ENCODE measurements at places on chromosomes 5 and 9.

DNA sequence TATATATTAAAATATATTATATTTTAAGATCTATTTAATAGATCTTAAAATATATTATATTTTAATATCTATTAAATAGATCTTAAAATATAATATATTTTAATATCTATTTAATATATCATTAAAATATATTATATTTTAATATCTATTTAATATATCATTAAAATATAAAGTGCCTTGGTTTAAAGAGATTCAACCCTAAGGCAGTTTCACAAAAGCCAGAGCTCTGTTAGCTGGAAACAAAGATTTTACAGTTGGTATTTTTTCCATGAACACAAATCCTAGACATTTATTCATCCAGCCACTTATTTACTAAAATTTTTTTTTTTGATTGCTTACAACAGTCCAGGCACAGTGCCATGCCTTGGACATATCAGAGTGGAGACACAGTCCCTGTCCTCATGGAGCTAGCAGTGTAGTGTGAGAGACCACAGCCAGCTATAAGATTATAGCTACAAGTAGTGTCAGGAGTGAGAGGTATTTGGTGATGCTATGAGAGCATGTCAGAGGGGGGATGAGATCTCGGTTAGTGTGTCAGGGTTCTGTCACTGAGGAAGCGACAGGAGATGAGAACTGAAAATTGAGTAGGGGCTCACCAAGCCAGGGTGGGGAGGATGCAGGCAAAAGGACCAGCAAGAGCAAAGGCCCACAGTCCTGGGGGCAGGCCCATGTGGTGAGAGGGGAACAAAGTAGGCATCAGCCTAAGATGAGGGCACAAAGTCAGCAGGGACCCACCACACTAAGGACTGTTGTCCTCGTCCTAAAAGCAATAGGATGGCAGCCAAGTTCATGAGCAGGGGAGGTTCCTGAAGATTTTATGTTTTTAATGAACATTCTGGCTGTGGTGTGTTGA is 74.5 kb downstream of the FBXO38 start:
- no peak for DNase-seq

- no peak for DNase-seq
Measured at GRCh38 chr5:53219610-53220009, 110.1 kb upstream of the MOCS2 start.

DNA sequence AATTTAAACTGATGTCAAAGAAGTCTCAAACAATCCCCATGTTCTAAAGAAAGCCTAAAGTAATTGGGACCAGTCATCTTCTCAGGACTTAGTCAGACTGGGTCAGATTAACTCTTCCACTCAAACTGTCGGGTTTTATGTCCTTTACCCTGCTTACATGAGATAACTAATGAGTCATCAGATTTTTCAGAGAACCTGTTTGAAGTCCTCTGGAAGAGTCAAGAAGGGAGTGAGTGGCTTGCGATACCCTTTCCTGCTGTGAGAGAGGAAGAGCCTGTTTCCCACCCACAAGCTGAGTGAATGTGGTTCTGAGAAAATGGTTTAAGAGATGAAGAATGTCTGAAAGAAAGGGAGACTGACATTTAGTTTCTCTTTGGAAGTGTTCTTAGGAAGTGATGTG is 1866.7 kb upstream of the C9orf72 start:
- DNase-seq = no peak

DNA sequence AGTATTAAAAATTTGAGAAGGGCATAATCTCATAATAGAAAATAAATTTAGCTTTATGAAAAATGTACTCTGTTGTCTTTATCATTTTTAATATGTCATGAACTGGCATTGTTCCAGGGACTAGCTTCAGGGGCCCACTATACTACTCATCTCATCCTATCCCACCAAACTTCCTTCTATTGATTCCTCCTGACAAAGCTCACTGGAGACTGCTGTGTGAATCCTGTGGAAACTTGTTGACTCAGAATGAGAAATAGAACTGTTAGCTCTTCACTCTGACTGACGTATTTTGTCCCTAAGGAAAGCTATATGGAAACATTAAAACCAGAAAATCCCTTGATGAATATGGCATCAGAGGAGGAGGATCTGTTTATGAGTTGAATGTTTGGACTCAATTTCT is 29.8 kb upstream of the BNIP1 start:
- DNase-seq = no peak

GRCh38 chr9:78939311-78940065 is 632.3 kb upstream of the TLE4 start:
- no peak for DNase-seq

GRCh38 chr9:122446819-122447484 is 30.8 kb downstream of the OR1J1 start:
- DNase-seq = no peak

GRCh38 chr9:105690742-105691141 is 3.6 kb upstream of the TMEM38B start:
- no peak for DNase-seq

DNA sequence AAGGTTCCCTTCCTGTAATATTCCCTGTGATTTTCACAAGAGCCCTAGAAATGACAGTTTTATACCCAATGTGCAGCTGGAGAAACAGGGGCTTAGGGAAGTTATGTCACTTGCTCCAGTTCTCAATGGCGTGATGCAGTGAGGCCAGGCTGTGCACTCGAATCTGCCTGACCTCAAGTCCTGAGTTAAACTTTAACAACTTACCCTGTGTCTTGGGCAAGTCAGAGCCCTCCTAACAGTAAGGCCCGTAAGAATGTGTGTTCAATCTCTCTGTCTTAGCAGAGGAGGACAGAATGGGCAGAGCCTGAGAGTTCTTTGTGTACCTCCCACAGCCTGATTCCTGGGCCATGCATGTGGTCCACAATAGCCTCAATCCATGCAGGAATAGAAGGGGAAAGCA is 181.1 kb downstream of the TRIM32 start:
- no peak for DNase-seq

- no peak for DNase-seq
Measured at GRCh38 chr5:9335754-9336495, 209.9 kb downstream of the SEMA5A start.

DNA sequence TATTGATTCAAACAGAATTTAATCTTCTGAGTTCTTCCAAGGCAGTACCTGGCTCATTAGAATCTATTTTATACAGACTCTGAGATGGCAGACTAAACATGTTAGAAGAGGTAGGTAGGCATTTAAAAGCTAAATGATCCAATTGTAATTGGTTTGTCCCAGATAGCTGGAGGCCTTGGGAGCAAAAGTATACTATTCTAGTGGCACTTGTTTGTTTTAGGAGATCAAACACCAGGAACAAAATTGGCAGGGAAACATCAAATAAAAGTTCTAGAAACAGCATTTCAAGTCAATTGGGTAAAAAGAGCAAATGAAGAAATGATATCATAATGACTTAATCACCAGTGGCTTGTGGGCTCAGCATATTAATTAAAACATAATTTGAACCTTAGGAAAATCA is 521.4 kb downstream of the PRR16 start:
- DNase-seq = no peak

DNA sequence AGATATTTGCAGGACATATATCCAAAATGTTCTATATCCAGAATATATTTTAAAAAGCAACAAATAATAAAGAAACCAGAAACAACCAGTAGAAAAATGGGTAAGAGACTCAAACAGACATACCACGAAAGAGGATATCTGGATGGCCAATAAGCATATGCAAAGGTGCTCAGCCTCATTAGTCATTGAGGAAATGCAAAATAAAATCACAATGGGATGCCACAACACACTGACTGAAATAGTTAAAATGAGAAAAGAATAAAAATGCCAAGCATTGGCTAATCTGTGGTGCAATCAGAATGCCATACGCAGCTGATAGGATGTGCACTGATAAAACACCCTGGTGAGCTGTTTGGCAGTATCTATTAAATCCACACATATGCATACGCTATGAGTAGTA is 265.8 kb upstream of the ANKH start:
- DNase-seq = no peak

DNA sequence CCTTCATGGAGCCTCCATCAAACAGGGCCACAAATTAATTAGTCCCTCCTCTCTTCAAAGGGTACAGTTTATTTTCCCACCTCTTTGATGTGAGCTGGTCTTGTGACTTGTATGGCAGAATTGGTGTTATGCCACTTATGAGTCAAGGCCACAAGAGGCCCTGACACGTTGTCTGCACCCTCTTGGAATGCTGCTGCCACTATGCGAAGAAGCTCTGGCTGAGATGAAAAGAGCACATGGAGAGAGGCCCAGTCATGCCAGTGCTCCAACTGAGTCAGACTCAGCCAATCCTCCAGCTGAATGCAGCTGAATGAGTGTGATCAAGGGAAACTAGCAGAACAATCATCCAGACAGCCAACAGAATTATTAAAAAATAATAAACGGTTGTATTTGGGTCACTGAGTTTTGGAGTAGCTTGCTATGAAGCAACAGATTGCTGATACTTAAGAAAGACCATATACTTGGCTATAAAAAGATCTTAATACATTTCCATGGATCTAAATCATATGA is 128.3 kb downstream of the MARCHF11 start:
- DNase-seq = no peak

DNA sequence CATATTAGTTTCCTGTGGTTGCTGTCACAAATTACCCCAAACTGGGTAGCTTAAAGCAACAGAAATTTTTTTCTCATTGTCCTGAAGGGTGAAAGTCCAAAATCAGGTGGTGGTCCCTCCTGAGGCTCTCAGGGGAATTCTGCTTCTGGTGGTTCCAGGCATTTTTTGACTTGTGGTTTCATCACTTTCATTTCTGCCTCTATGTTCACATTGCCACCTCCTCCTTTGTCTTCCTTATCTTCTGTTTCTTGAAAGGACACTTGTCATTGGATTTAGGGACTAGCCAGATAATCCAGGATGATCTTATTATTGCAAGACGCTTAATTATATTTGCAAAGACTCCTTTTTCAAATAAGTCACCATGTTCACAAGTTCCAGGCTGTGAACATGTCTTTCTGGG is 43.2 kb downstream of the KCNMB1 start:
- DNase-seq = no peak

GRCh38 chr5:137506296-137506695 is 7.2 kb upstream of the SPOCK1 start:
- no peak for DNase-seq

GRCh38 chr5:162593881-162594280 is 526.3 kb downstream of the GABRG2 start:
- DNase-seq = no peak

DNA sequence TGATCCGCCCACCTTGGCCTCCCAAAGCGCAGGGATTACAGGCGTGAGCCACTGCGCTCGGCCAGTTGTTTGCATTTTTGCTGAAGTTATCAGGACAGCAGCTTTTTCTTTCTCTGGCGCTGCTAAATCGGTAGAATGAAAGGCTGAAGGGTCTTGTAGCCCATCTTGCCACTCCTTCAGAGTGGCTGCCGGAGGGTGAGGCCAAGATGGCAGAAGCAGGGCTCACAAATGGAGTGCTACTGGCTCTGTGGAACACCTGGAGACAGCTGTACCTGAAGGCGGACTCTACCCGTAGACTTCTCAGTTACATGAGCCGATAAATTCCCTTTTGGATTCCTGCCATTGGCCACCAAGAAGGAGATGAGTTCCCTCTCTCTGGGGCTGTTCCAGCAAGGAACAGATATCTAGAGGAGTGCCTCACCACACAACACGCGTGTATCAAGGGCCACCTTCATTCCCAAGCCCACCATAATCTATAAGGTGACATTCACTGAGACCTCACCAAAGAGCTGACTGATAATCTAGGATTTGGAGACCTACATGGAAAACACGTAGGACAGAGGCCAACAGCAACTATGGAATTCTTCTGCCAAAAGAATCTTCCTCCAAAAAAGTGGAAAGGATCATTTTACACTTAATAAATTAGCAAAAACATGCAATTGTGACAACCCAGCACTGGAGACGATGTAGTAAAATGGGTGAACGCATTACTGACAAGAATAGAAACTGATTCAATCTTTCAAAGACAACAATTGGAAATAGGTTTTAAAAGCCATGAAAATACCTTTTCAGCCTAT is 21.8 kb downstream of the STK10 start:
- no peak for DNase-seq

DNA sequence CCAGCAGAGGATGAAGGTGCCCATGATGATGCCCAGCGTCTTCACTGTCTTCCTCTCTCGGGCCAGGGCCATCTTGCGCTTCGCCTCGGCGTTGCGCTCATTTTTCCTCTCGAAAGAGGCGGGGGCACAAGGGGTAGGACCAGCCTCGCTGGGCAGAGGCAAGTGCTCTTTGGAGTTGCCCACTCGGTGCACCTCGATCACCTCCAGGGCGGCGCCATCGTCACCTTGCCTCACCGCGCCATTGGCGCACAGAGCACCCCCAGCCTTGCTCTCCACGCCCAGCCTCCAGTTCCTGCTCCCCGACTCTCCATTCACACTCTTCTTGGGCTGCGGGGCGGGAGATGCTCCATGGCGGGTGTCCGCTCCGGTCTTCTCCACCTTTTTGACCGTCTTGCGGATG is 1.6 kb downstream of the HTR1A start:
- no peak for DNase-seq

DNA sequence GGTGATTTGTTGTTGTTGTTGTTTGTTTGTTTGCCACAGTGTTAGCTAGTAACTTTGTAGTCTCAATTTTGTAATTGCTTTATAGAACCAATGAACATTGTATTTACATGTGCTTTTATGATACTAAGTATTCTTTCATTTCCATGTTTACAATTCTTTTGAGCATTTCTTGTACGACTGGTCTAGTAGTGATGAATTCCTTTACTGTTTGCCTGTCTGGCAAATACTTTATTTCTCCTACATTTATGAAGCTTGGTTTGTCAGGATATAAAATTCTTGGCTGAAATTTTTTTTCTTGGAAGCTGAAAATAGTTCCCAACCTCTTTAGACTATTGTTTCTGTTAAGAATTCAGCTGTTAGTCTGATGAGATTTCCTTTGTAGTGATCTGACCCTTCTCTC is 55.6 kb upstream of the SNCAIP start:
- no peak for DNase-seq

DNA sequence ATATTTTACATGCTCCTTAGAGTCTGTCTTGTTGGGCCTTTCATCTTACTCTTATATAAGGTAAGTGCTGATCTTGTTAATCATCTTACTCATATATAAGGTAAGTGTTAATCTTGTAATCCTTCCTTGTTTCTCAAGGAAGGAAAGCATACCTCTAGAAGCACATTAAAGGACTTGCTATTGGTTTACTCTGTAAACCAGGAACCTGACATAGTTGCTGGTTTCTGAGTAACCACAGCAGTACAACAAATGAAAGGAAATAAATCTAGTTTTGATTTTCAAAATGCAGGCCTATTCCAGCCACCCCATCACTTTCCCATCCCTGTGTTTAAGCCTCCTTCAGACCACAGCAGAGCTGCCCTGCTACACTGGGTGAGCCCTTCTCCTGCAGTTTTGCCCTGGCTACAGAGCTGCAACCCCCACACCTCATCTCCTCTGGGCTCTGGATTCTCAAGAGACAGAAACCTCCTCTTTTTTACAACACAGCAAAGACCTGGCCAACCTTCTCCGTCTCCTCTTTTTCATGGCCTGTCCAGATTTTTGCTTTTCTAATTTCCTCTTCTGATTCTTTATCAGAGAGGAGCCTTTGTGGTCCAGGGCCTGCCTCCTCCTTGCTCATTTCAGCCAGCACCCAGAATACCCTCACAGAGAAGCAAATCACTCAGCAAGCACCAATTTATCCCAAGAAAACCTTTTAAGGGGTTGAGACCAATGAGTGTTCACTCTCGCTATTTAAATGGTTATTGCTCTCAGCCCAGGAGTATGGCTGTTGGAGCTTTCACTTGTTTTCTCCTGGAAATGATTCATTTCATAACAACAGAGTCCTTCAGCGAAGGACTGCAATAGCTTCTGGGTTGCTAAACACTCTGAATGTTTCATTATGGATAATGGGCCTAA is 103.2 kb downstream of the FSTL4 start:
- no peak for DNase-seq

All from stimulated activated CD4-positive, alpha-beta T cell treated with anti-CD3 and anti-CD28 coated beads, Interleukin-12 subunit alpha, Interleukin-12 subunit beta, amount 100 ng/mL, for 4 hours (primary cell).